Smooth muscle cell of bladder (primary cell): ENCODE measurements at places on chromosomes 2 and 18. TPM values are rescaled to one million over a fixed set of nuclear protein-coding genes. Genes with fewer than 3 reads are reported as not detected.

The RNF125 gene
- total RNA-seq: 0.28 TPM in 2 replicates

The L3MBTL4 gene
- total RNA-seq: under 0.01 and 0.28 TPM in 2 replicates

The PLEK gene
- total RNA-seq: 0.14 and 1.1 TPM in 2 replicates

The KCNJ13 gene
- total RNA-seq: not detected in 2 replicates
